ENCODE measurements at places on chromosomes 13 and 19.

GRCh38 chr13:72341904-72342303 is 385.5 kb downstream of the MZT1 start:
- no peak for DNase-seq

GRCh38 chr13:33340631-33341030 is 55.1 kb upstream of the STARD13 start:
- no peak for DNase-seq

DNA sequence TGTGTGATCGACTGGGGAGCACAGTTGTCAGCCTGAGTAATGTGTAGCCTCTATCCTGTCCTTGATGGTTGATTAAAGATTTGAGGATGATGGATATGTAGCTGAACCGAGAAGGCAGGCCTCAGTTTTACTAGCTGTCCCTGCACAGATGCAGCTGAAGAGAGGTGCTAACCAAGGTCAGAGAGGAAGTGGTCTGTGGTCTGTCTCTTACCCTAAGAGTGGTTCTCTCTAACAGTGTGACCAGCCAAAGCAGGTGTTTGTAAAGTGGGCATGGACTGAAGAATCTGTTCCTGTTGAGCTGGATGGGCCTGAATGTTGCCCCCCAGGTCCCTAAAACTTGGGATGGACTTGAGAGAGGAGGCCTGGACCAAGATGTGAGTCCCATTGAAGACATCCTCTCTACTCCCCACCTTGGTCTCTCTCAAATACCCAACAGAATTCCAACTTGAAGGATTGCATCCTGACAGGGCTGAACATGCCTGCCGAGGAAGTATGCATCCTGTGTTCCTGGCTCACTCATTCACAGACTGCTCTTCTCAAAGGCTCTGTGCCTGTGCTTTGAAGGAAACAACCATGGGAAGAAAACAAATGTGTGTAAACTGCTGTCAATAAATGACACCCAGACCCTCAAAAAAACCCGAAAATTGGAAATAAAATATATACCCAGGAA is 223.8 kb downstream of the MAB21L1 start:
- DNase-seq: no peak

DNA sequence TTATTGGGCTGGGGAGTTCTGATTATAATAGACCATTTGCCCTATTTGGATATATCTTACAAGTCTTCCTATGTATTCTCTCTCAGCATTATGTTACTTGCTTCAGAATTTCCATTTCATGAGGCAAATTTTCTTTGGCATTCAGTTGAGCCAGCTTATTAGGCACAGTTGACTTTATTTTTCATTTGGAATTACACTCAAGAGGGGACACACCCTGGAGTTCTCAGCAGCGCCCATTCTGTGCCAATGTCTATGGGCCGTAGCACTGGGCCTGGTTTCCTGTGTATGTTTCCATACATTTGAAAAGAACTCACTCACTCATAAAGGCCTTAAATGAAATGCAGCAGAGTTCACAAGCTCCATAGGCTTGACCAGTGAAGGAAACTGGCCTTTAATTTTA is 138.5 kb downstream of the KLF12 start:
- no peak for DNase-seq

DNA sequence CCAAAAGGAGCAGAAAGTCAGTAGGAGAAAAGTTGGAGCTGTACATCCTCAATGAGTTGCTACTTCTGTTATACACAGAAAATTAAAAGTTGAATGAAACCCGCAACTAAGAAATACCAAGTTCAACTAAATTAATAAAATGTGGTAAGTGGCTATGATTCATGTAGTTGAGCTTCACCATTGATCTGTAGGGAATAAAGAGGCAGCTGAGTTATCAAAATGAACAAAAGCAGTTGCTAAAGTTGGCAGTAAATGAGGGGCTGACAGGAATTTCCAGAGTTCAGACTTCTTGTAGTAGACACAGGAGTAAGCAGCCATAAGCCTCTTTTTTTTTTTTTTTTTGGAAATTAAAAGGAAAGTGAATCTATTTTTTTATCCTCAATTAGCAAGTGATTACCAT is 234.6 kb downstream of the POSTN start:
- DNase-seq: no peak

DNA sequence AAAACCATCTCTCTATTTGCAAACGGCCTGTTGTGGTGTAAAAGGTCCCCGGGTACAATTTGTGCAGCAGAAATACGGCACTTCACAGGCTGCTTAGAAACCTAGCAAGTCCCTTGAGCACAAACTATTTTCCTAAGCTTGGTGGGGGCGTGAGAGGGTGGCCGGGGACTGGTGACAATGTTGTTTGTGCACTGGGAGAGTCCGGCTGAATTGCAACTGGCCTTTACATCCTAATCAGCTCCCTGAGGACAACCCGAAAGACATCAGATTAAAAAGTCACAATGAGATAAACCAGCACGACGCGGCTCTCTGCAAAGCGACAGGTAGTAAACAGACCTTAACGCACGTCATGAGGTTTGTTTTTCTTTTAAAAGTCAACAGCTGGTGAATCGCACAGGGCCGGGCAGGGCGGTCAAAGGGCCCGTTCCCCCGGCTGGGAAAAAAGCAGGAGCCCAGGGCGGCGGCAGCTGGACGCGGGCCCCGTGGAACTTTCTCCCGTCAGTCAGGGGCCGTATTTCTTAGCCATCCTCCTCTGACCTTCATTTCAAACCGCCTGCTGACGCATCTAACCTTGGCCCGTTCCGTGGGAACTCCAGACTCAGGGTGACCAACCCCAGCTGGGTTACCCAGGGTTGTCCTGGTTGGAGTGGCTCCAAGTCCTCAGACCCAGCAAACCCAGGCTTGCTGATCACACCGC is 112.3 kb downstream of the GADD45B start:
- DNase-seq: no peak

DNA sequence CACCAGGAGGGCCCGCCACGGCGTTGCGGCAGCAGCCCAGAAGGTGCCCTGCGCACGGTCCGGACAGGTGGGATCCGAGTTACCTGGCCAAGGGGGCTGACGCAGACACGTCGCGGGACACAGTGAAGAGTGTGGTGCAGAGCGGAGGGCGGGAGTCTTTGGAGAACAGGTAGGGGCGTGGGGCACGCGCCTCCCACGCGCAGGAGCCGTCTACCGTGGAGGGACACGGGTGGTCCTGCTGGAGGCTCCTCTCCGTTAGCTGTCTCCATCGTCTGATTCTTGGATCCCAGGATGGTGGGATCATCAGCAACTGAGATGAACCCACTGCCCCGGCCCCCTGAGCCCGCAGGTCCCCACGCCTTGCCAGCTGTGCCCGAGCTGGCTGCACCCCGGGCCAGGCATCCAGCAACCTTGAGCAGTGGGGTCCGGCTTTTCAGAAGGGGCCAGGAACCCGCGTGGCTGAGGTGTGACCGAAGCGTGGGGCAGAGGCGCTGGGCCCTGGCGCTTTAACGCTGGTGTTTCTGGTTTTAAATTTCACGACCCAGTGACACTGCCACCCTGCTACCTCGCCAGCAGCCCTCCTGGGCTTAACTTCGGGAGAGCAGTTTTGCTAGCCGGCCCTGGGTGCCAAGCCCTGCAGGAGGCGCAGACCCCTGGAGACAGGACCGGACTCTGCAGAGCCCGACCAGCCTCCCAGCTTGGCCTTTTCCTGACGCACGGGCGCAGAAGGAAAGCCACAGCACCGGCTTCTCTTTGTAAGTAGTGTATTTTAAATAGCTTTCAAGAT is 7.3 kb downstream of the FGF22 start:
- no peak for DNase-seq

- no peak for DNase-seq
Observed at GRCh38 chr13:66689037-66689619, 541.0 kb downstream of the PCDH9 start.

- peak; percentile 10 for DNase-seq
Observed at GRCh38 chr19:36573895-36574720, 1.0 kb upstream of the ZNF529 start.

GRCh38 chr13:20193907-20194631 is 1.3 kb upstream of the GJB2 start:
- DNase-seq: no peak

- no peak for DNase-seq
Observed at GRCh38 chr19:15025217-15025616, 24.1 kb upstream of the CASP14 start.

DNA sequence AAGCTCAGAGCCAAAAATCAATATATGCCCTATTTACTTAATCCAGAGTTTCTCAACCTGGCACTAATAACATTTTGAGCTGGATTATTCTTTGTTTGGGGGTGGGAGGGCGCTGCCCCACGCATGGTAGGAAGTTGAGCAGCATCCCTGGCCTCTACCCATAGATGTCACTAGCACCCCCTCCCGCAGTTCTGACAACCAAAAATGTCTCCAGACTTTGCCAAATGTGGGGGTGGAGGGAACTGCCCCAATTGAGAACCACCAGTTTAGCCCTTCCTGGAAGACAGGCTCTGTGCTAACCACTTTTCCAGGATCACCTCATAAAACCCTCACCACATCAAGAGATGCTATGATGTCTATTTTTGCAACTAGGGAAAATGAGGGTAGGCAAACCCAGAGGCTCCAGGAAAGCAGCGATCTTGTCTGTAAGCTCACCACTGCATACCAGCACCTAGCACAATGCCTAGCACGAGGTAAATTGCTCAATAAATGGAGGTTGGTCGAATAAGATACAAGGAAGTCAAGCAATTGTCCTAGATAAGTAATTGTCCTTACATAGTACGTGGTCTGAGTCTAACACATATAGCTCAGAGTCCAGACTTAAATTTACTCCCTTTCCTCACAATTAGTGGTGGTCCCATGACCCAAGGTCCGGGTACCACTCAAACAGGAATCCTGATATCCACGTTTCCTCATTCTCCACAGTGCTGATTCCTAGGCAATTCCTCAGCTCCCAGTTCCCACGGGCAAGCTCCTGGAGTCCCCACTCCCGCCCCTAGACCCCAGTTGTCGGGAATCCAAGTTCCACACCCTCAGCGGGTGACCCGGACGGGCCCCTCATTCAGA is 892 bp downstream of the TRIR start:
- DNase-seq: peak; percentile 33

DNA sequence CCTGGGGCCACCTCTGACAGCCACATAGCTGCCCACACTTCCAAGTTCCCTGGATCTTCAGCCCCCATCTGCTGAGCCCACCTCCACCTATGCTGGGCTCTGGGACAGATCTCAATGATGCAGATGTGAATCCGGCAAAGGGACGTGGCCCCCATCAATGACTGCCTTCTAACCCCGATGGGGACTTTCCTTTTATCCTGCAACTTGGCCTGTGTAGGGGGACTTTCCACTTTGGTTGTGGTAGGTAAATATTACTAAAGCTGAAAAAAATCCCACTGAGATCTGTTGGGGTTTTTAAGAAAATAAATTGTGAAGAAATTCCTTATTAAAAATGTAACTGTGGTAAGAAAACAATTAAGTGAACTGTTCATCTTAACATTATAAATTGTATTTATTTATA is 20.8 kb upstream of the ASPDH start:
- no peak for DNase-seq

GRCh38 chr19:28136796-28137195 is 1076.2 kb downstream of the UQCRFS1 start:
- DNase-seq: no peak

- DNase-seq: no peak
Observed at GRCh38 chr19:7636317-7636690, 606 bp upstream of the STXBP2 start.

GRCh38 chr19:49455773-49456172 is 2.7 kb downstream of the ALDH16A1 start:
- DNase-seq: no peak

- DNase-seq: no peak
Observed at GRCh38 chr13:99809926-99810325, 161.6 kb downstream of the ZIC5 start.

DNA sequence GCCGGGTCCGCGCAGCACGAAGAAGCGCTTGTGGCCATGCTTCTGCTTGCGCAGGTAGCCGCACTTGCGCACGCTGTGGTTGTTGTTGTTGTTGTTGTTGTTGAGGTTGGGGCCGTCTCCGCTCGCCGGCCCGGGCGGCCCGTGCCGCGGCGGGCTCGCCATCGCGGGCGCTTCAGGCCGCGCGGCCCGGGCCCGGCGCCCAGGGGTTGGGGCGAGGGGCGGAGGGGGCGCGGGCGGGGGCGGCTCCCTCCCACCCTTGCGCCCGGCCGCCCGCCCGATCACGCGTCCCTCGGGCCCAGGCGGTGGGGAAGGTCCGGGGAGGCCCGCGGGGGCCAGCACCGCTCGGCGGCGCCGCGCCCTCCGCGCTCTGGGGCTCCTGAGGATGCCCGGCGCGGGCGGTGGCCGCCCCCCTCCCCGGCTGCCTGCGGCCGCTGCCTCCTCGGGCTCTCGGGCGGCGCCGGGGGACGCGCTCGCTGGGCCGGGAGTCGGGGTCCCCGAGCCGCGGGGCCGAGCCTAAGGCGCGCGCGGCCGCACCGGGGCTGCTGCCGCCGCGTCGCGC is 412 bp downstream of the IRS2 start:
- no peak for DNase-seq

DNA sequence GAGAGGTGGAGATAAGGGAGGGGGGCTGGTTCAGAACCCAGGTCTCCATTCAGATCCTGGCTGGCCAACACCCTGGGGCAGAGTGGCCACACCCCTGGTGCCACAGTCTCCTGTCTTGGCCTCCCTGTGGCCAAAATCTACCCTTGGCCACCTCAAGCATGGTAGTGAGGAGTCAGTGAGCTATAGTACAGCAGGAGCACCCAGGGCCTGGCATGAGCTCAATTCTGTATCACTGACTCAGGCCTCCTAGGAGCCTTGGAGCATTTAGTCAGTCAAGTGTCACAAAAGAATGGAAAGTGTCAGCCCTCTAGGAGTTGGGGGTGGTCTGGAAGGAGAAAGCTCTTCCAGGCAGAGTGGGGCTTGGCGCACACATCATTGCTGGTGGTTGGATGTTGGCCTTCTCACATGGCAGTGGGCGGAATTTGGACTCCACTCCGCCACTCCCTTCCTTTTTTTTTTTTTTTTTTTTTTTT is 6.6 kb upstream of the CD79A start:
- no peak for DNase-seq

DNA sequence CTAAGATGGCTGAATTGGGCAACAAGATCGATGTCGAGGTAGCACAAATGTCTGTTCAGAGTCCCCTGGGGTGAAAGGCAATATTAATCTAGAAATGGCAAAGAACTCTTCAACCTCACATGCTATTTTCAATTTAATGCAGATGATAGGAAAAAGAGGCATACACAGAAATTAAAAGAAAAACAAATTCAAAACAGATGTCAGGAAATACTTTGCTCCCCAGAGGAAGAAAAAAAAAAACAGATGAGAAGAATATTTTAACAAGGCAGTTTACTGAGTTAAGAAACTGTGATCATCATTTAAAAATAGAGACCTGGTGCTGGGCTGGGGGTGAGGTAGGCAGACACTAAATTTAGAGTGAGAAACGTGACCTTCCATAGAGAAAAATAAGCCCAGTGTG is 421.9 kb upstream of the ARGLU1 start:
- no peak for DNase-seq

Measured in SHP77 (cell line).